Activated CD4-positive, alpha-beta memory T cell treated with anti-CD3 and anti-CD28 coated beads for 36 hours (primary cell): ENCODE measurements at places on chromosomes 7 and 10. TPM values are rescaled to one million over a fixed set of nuclear protein-coding genes. Genes with fewer than 3 reads are reported as not detected.

GRCh38 chr7:1944619-1945210 is 274.6 kb downstream of the ELFN1 start:
- H3K27ac ChIP-seq: no peak overlapping the region
- no peak for DNase-seq
- peaks cover 35% of the 10 kb centered on the region for H3K4me1 ChIP-seq
- no peaks in the 10 kb centered on the region for H3K36me3 ChIP-seq
- no peaks in the 10 kb centered on the region for H3K27me3 ChIP-seq

DNA sequence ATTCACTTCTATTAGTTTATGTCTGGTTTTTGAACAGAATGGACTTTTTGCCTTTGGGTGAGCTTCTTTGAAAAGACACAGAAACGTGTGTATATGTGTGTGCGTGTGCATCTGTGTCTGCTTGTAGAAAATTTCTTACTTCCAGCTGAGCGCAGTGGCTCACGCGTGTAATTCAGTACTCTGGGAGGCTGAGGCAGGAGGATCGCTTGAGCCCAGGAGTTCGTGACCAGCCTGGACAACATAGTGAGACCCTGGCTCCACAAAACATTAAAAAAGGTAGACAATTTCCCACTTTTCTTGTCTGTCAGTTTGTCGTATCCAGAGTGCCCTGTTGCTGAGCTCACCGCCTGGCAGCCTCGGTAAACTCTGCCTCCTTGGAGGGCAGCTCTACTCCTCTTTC is 25.4 kb downstream of the PPP2R2D start:
- no peaks in the 10 kb centered on the region for H3K27me3 ChIP-seq
- H3K36me3 ChIP-seq: peaks cover 21% of the 10 kb centered on the region
- no peak overlapping the region for H3K4me3 ChIP-seq
- no peak for DNase-seq
- H3K4me1 ChIP-seq: peaks cover 71% of the 10 kb centered on the region
- H3K27ac ChIP-seq: no peak overlapping the region

Gene CCDC3
- 0.45 TPM for total RNA-seq

DNA sequence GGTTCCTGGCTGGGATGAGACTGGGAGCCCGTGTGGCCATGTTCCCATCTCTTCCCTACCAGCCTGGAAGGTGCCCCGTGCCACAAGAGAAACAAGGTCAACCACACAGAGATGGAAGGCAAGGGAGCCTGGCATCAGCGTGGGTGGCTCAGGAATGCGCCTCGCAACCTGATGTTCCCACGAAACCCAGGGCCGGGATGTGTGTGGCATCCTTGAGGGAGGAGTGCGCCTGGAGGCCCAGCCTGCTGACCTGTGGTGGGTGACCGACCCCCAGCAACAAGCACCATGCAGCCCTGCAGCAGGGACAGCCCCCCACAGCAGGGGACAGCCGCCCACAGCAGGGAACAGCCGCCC is 267.2 kb downstream of the ELFN1 start:
- no peaks in the 10 kb centered on the region for H3K27me3 ChIP-seq
- peaks cover 38% of the 10 kb centered on the region for H3K4me1 ChIP-seq
- H3K36me3 ChIP-seq: peaks cover 14% of the 10 kb centered on the region
- no peak overlapping the region for H3K27ac ChIP-seq
- no peak overlapping the region for H3K4me3 ChIP-seq

DNA sequence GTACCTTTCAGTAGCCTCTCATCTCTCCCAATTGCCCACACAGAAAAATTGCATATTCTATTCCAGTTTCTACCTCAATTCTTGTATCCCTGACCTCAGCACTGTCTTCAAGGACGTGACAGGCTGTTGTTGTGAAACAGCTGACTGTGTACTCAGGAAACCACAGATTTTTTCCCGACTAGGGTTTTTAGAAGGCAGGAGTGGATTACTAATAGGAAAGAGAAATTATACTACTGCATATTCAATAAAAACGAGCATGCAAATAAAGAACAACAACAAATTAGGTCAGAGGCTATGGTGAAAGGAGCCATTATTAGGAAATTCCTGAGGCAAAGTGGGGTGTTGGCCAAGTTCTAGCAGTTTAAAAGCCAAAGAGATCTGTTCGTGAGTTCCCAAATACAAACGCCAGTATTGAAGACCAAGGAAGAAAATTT is 93.4 kb downstream of the DOCK4 start:
- no peaks in the 10 kb centered on the region for H3K36me3 ChIP-seq
- peaks cover 8% of the 10 kb centered on the region for H3K27me3 ChIP-seq
- DNase-seq: no peak
- no peak overlapping the region for H3K27ac ChIP-seq
- H3K4me1 ChIP-seq: no peaks in the 10 kb centered on the region
- H3K4me3 ChIP-seq: no peak overlapping the region
